ENCODE measurements at places on chromosomes 13 and 19.

- DNase-seq, result peak; percentile 24
Observed at GRCh38 chr19:1085676-1086442, 9.3 kb downstream of the POLR2E start.

DNA sequence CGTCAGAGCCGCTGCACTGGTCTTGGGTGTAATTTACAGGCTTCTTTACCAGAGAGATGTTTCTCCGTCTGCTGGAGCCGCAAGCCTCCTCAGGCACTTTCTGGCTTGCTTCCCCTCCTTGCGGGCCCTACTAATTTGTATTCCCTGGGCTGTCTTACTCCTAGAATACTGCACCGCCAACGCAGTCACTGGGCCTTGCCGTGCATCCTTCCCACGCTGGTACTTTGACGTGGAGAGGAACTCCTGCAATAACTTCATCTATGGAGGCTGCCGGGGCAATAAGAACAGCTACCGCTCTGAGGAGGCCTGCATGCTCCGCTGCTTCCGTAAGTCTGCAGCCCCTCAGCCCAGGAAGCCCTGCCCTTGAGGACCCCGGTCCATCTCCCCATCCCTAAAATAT, 14.1 kb upstream of the C19orf33 start:
- DNase-seq, result no peak

DNA sequence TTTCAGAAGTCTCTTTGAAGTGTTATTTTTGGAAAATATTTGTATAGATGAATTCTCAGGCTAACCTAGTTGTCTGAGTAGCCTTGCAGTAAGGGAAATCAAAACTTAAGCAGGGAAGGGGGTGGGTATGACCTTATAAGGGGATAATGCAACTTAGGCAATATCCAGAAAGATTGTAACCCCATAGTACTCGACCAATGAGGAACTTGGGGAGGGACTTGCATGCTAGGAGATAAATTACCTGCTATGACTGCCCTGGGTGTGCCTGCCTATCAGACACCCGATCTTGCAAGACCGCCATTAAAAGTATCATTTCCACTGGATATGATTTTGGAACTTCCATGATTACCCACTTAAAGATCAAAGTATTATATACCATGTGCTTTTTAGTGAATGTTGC, 23.0 kb upstream of the RFXAP start:
- no peak for DNase-seq

DNA sequence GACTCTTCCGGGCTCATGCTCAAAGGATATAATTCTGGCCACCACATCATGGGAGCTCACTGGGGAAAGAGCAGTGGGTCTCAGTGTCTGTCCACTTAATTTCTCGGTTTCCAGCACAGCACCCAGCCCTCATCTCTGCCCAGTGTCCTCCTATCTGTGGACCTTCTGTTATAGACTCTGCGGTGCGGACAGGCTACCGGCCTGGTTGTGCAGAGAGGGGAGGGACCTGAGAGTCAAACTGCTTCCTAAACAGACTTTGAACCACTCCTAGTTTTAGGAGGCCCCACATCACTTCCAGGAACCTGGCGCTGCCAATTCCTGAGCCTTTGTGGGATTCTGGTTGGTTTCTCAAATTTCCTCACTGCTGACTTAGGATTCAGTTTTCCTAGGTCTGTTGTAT, 59.8 kb upstream of the MED4 start:
- no peak for DNase-seq

DNA sequence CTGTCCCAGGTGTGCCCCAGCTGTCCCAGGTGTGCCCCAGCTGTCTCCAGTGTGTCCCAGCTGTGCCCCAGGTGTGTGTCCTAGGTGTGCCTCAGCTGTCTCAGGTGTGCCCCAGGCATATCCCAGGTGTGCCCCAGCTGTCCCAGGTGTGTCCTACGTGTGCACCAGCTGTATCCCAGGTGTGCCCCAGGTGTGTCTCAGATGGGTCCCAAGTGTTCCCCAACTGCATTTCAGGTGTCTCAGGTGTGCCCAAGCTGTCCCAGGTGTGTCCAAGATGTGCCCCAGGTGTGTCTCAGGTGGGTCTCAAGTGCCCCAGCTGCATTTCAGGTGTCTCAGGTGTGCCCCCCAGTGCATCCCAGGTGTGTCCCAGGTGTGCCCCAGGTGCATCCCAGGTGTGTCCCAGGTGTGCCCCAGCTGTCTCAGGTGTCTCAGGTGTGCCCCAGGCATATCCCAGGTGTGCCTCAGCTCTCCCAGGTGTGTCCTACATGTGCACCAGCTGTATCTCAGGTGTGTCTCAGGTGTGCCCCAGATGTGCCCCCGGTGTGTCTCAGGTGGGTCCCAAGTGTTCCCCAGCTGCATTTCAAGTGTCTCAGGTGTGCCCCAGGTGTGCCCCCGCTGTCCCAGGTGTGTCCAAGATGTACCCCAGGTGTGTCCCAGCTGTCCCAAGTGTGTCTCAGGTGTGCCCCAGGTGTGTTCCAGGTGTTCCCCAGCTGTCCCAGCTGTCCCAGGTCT, 1.3 kb upstream of the GRK1 start:
- no peak for DNase-seq

GRCh38 chr13:42720113-42720857, 61.1 kb upstream of the FAM216B start:
- DNase-seq, result no peak

- no peak for DNase-seq
Observed at GRCh38 chr19:32869369-32869965, at the start of gene SLC7A9. SLC7A9 (minus strand) TSS chr19:32869767; CDS start chr19:32868534, 1,233 bp downstream.

- DNase-seq, result no peak
Observed at GRCh38 chr13:44540761-44541434, 35.2 kb downstream of the TSC22D1 start.

DNA sequence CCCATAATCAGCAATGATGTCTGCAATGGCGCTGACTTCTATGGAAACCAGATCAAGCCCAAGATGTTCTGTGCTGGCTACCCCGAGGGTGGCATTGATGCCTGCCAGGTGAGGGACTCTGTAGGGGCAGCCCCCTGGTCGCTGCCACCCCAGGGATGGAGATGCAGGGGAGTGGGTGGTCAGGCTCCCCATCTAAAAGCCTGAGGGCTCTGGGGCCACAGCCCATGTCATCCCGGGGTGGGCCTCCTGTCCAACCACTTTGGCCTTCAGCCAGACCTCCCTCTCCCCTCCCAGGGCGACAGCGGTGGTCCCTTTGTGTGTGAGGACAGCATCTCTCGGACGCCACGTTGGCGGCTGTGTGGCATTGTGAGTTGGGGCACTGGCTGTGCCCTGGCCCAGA, 24.1 kb downstream of the HPN start:
- DNase-seq, result no peak

DNA sequence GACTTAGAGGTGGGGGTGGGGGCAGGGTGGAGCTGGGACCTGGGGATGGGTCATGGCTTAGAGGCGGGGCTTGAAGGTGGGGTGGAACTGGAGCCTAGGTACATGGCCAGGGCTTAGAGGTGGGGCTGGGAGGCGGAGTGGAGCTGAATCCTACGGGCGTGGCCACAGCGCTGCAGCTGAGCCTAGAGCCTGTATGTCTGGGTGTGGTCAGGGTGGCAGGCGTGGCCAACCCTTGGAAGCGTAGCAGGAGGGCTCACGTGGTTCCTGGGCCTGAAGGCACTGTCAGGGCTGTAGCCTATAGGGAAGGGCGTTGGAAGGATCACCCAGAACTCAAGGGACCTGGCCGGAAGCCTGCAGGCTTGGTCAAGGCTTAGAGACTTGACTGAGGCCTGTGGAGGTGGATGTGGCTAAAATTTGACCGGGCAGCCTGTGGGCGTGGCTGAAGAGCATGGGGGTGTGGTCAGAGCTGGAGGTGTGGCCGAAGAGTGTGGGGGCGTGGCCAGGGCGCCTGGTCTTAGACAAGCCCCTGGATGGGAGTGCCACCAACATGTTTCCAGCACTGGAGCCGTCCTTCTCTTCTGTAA, 24.3 kb downstream of the COLGALT1 start:
- DNase-seq, result peak; percentile 63

DNA sequence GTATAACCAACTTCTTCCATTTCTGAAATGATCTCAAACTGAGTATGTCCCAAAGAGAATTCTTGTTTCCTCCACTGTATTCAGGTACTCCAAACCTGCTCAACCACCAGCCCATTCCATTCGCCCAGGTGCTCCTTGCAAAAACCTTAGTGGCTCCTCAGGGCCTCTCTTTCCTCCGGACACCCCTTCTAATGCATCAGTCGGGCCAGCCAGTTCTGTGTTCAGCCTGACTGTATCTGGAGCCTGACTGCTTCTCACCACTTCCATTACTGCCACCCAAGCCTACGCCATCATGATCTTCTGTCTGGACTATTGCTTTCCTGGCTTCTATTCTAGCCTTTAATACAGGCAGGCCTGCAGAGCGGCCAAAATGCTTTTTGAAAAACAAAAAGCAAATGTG, 1.5 kb downstream of the PHF11 start:
- DNase-seq, result no peak

DNA sequence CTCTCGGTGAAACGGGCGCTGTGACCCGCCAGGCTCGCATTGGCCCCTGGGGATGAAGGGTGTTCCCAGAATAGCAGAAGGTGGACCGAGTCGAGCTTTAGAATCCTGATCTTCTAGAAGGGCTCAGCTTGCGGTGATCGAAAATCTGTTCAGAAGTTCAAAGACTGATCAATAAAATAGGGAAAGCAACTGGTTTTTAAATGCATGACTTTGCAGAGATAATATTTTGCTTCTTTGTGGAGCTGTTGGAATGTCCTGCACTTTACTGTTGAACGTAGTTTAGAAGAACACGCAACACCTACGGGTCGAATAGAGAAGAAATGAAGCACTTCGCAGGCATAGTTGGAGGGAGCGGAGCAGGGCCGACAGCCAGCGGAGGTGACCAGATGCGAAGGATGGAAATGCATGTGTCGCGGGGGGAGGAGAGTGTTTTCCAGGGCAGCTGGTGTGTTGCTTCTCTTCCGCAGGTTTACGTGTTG, 766 bp downstream of the CEBPG start:
- no peak for DNase-seq

GRCh38 chr13:60482012-60482411, 85.0 kb downstream of the TDRD3 start:
- no peak for DNase-seq

DNA sequence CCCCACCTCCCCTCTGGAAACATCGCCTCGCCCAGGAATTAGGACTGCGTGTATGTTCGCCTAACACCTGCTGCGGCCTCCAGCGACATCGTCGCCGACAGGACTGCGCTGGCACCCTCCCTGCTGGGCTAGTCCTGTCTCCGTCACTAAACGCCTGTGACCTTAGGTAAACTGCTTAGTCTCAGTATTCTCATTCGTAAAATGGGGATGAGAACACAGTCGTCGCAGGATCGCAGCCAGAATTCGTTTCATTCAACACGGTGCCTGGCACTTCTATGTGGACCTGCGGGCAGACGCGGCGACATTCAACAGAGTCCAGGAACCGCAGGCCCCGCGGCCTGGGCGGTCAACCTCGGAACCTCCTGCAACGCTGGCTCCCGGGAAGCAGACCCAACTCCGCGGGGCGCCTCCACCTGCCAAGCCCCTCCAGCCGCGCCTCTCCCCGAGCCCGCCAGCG, 485 bp downstream of the CRYL1 start:
- peak; percentile 40 for DNase-seq

DNA sequence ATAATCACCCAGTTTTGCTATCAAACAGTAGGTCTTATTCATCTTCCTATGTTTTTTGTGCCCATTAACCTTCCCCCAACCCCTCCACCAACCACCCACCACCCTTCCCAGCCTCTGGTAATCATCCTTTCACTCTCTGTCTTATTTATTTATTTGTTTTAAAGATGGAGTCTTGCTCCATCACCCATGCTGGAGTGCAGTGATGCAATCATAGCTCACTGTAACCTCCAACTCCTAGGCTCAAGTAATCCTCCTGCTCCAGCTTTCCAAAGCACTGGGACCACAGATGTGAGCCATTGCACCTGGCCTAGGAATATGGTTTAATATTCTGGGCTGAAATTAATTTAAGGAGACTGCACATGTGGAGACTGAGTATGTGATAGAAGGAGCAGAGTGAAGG, 527.0 kb downstream of the GPC6 start:
- no peak for DNase-seq

DNA sequence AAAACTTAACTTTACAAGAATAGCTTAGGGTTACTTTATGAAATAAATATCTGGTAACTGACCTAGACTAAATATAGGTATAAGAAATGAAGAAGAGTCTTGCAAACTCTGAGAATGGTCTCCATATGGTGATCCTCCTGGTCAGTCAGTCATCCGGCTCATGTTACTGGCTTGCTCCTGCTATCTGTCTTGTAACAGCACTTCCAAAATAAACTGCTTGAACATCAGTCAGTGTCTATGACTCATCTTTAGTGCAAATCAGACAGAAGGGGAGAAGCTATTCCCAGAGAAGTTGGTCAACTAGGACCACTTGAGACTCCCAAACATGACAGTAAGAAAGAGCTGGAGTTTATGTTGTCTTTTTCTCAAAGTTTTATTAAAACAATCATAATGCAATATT, 1550.9 kb downstream of the PCDH9 start:
- no peak for DNase-seq

DNA sequence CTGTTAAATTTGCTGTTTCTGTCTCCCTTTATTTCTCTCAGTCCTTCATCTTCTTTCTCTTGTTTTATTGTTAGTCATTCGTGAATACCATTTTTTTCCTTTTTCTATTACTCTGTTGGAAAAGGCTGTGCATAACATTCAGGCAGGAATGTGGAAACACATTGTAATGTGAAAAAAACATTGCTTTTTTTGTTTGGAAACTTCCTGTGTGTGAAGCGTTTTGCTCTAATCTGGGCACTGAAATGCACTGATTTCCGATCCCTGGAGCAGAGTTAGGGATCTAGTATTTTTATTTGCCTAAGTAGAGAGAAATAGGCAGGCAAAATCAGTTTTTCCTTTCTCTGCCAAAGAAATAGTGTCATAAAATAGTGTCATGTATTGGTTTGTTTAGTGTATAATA, 155.5 kb downstream of the PCCA start:
- no peak for DNase-seq

DNA sequence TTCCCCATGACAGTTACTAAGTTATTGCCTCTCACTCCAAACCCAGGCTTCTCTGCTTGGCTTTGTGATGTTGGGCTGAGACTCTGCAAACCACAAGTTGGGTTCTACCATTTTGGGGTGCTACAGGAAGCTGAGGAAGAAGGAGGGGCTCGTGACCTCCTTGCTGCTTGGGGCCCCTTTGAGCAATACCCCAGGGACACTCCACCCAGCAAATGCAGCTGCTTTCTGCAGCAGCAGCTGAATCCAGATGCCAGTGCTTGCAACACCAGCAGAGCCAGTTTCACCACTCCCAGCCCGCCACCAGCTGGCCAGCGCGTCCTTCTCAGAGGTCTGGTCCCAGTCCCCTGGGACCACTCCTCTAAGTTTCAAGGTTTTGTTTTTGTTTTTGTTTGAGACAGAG, 22.0 kb upstream of the UBAC2 start:
- DNase-seq, result peak; percentile 71

DNA sequence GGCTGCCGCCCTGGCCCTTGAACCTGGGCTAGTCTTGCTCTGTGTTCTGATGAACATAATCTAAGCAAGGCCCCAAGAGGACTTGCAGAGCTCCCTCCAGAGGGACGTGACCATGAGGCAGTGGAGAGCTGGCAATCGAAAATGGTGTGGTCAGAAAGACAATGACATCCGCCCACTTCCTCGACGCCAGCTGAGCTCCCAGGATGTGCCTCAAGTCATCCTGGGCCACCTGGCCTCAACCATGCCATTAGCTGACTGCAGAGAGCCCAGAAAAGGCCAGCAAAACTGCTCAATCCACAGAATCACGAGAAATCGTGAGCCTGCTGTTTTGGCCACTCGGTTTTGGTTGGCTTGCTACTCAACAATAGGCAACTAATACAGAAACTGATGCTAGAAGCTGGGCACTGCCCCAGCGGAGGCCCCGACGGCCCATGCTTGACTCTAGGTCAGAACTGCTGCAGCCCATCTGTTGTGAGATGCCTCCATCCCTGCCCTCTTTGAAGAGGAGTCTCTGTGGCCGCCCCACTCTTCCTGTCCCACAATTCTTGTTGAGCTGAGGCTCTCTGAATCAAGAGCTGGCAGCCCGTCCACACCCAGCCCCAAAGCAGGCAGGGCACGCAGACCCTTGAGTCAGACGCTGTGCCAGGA, 53.3 kb downstream of the STK24 start:
- no peak for DNase-seq

All from heart left ventricle (tissue), 16 donors.